Natural killer cell treated with Interleukin-12 subunit alpha and Interleukin-12 subunit beta and Interleukin-15 and Interleukin-18, amount 100 ng/mL, for 72 hours (primary cell): ENCODE measurements at places on chromosomes 2 and 18. TPM values are rescaled to one million over a fixed set of nuclear protein-coding genes. Genes with fewer than 3 reads are reported as not detected.

DNA sequence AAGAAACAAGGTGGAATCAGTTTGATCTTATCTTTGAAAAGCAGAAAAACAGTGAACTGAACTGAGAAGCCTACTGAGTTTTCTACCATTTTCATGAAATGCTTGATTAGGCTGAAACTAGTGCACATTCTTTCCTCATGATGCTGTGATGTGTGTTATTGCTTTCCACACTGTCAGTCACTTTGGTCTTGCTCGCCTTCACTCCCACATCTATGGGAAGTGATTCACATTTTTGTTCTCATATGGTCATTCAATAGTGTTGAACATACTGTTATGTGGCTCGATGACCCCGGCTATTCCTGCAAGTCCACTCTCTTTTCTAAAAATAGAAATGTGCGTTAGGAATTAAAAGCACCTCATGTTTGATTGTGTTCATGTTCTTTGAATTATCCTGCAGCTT, 129.7 kb downstream of the TGIF1 start:
- no peaks in the 10 kb centered on the region for H3K27me3 ChIP-seq
- no peak for DNase-seq
- H3K27ac ChIP-seq, result no peak overlapping the region

- no peaks in the 10 kb centered on the region for H3K36me3 ChIP-seq
- DNase-seq, result no peak
- peaks cover 49% of the 10 kb centered on the region for H3K27me3 ChIP-seq
Measured at GRCh38 chr2:152460567-152460966, 125.6 kb downstream of the FMNL2 start.

GRCh38 chr2:54570925-54571694, 115.0 kb downstream of the SPTBN1 start:
- peak; percentile 89 for DNase-seq
- H3K4me1 ChIP-seq, result peaks cover 75% of the 10 kb centered on the region
- peak overlapping the region; percentile 90 for H3K4me3 ChIP-seq
- H3K27me3 ChIP-seq, result no peaks in the 10 kb centered on the region

DNA sequence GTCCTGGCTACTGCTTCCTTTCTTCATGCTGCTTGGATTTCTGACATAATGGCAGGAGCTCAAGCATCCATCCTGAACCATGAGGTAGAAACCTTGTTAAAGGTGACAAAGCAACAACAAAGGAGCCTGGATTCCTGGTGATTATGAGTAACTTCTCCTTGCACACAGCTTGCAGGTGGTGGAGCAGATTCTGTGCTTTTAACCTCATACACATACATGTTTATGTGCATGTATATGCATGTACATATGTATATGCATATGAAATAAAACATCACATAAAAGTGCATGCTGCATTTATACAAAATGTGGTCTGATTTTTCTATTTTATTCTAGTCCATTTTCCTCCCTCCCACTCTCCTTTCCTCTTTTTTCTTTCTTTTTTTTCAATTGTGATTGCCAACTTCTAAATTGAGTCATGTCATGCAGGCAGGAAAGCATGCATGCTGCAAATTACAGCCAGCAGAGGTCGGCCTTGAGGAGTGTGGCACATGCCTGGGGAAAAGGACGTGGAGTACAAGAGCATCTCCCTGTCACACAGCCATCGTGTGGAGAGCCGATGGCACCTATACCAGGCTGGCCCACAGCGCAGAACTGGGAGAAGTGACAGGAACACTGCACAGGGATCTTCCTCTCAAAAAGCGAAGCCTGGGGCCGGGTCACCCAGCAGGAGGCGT, 17.9 kb downstream of the LCT start:
- no peaks in the 10 kb centered on the region for H3K27me3 ChIP-seq
- H3K27ac ChIP-seq, result no peak overlapping the region
- peaks cover 27% of the 10 kb centered on the region for H3K4me1 ChIP-seq
- peaks cover 9% of the 10 kb centered on the region for H3K36me3 ChIP-seq

DNA sequence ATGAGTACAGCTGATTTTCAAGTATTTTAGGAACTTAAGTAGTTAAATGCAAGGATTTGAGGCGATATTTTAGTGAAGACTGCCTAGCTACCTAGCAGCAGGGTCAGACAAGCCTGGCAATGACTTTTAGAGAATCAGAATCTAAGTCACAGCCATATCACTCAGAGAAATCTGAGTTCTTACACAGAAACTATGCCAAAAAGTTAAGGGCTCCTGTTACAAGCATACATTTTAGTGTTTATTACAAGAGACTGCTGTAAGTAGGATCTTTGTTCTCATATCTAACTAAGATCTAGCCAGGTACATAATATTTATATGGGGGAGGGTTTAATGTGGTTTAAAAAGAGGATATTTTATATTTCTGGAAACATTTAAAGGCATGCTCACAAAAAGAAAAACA, 37.5 kb downstream of the MAP4K3 start:
- no peaks in the 10 kb centered on the region for H3K36me3 ChIP-seq
- no peak overlapping the region for H3K4me3 ChIP-seq
- H3K27me3 ChIP-seq, result no peaks in the 10 kb centered on the region
- H3K4me1 ChIP-seq, result peaks cover 31% of the 10 kb centered on the region
- H3K27ac ChIP-seq, result no peak overlapping the region

The DLX1 gene
- total RNA-seq, result not detected

GRCh38 chr18:9861933-9862332, 23.8 kb upstream of the TXNDC2 start:
- peaks cover 10% of the 10 kb centered on the region for H3K36me3 ChIP-seq
- H3K4me1 ChIP-seq, result no peaks in the 10 kb centered on the region
- no peak for DNase-seq
- no peak overlapping the region for H3K27ac ChIP-seq
- no peak overlapping the region for H3K4me3 ChIP-seq
- peaks cover 7% of the 10 kb centered on the region for H3K27me3 ChIP-seq

GRCh38 chr2:240333985-240334384, 101.5 kb upstream of the GPC1 start:
- no peaks in the 10 kb centered on the region for H3K4me1 ChIP-seq
- no peak overlapping the region for H3K4me3 ChIP-seq
- peaks cover 40% of the 10 kb centered on the region for H3K27me3 ChIP-seq
- no peaks in the 10 kb centered on the region for H3K36me3 ChIP-seq
- DNase-seq, result no peak

The MYOM1 gene
- 0.98 TPM for total RNA-seq

- no peaks in the 10 kb centered on the region for H3K27me3 ChIP-seq
- no peak overlapping the region for H3K27ac ChIP-seq
- no peak overlapping the region for H3K4me3 ChIP-seq
- DNase-seq, result no peak
- H3K36me3 ChIP-seq, result no peaks in the 10 kb centered on the region
Measured at GRCh38 chr2:33292981-33293595, 183.4 kb upstream of the RASGRP3 start.

- H3K27me3 ChIP-seq, result no peaks in the 10 kb centered on the region
- DNase-seq, result no peak
- no peak overlapping the region for H3K27ac ChIP-seq
Measured at GRCh38 chr18:13551305-13551603, 175.1 kb downstream of the FAM210A start.

- no peak for DNase-seq
- H3K27ac ChIP-seq, result no peak overlapping the region
- H3K4me3 ChIP-seq, result no peak overlapping the region
- H3K36me3 ChIP-seq, result peaks cover 14% of the 10 kb centered on the region
- no peaks in the 10 kb centered on the region for H3K27me3 ChIP-seq
- H3K4me1 ChIP-seq, result peaks cover 12% of the 10 kb centered on the region
Measured at GRCh38 chr2:7927691-7928090, 754.2 kb upstream of the ID2 start.

- DNase-seq, result no peak
- H3K4me3 ChIP-seq, result no peak overlapping the region
- no peaks in the 10 kb centered on the region for H3K27me3 ChIP-seq
- no peaks in the 10 kb centered on the region for H3K36me3 ChIP-seq
Measured at GRCh38 chr2:201403880-201404279, 46.7 kb upstream of the FLACC1 start.

DNA sequence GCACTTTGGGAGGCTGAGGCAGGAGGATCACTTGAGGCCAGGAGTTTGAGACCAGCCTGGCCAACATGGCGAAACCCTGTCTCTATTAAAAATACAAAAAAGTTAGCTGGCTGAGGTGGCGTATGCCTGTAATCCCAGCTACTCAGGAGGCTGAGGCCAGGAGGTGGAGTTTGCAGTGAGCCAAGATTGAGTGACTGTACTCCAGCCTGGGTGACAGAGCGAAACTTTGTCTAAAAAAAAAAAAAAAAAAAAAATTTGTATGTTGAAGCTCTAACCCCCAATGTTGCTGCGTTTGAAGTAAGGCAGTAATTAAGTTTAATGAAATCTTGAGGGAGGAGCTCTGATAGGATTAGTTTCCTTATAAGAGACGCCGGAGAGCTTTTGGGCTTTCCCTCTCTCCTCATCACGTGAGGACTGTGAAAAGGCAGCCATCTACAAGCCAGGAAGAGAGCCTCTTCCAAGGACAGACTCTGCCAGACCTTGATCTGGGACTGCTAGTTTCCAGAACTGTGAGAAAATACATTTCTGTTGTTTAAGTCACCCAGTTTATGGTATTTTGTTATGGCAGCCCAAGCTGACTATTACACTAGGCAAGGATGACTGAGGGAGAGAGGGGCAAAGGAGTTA, 11.5 kb upstream of the PNPT1 start:
- H3K36me3 ChIP-seq, result no peaks in the 10 kb centered on the region
- no peak for DNase-seq
- no peak overlapping the region for H3K27ac ChIP-seq
- no peaks in the 10 kb centered on the region for H3K4me1 ChIP-seq
- H3K4me3 ChIP-seq, result no peak overlapping the region

The TCF23 gene
- not detected for total RNA-seq

The CREG2 gene
- total RNA-seq, result not detected

DNA sequence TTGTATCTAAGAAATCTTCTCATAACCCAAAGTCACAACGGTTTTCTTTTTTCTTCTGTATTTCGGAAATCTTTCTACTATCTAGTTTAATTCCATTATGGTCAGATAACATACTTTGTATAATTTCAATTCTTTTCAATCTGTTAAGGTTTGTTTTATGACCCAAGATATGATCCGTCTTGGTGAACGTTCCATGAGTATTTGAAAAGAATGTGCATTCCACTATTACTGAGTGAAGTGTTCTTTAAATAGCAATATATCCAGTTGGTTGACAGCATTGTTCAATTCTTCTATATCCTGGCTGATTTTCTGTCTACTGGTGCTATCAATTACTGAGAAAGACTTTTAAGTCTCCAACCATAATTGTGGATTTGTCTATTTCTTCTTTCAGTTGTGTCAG, 414.5 kb downstream of the TNS1 start:
- DNase-seq, result no peak
- H3K36me3 ChIP-seq, result no peaks in the 10 kb centered on the region
- peaks cover 11% of the 10 kb centered on the region for H3K4me1 ChIP-seq
- no peak overlapping the region for H3K4me3 ChIP-seq

GRCh38 chr2:20224164-20224715, 690 bp downstream of the SDC1 start:
- H3K27ac ChIP-seq, result no peak overlapping the region
- peaks cover 48% of the 10 kb centered on the region for H3K27me3 ChIP-seq
- no peaks in the 10 kb centered on the region for H3K36me3 ChIP-seq
- no peak for DNase-seq

DNA sequence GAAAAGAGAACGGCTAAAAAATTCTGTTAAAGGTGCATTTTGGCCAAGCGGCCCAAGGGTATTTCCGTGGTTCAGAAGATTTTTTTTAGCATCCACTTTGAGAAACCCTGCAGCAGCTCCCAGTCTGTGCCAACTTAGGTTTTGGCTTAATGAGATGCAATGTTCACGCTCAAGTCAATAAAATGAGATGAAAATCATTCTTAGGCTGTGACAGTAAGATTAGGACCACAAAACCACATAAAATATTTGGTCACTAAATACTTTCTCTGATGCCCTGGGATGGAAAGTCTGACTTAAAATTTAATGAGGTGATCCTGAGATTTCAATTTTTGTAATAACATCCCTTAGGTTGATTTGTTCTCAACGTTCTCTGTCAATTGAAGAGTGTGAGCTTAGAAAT, 74.2 kb upstream of the FHL2 start:
- H3K4me3 ChIP-seq, result no peak overlapping the region
- DNase-seq, result no peak
- no peaks in the 10 kb centered on the region for H3K36me3 ChIP-seq
- no peak overlapping the region for H3K27ac ChIP-seq
